ENCODE measurements at places on chromosomes 4 and X. TPM values are rescaled to one million over a fixed set of nuclear protein-coding genes. Genes with fewer than 3 reads are reported as not detected.

DNA sequence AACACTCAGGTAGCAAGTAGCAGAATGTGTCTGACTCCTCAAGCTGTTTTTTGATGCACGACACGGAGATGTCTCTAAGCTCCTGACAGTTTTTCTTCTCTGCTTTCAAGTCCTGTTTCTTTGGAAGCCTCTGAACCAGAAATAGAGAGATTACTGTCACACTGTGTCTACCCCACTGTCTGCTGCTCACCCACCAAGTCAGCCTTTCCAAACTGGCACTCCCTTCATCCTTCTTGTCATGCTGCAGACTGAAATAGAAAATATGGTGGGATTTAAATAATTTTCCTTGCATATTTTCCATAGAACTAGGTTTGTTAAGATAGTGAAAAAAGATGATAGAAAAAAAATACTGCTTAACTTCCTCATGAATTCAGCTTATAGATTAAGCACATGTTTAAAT lies 102.5 kb upstream of the SPANXN4 start:
- no peak for DNase-seq

Gene ARMCX5
- total RNA-seq, result 26.8 TPM

DNA sequence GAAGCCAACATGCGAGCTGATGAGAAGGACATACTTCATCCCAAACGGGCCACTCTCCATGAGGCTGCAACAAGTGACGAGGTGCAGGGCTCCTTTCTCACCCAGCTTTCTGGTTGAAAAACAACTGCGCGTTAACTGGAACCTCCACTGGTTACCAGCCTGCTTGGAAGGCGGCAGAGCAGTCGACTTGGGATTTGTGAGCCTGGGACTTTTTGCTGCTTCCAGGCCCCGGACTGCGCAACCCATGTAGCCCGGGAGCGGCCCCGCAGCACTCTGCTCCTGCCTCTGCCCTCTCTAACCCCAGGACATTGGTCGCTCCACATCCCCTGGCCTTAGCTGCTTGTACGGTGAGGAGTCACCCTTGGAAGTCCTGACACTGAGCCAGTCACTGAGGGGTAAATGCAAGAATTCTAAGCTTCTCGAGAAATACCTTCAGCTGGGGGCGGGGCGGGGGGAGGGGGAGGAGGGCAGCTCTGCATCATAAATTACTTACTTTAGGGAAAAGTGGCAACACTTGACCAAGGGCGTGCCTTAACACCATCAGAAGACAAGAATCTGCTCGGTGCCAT lies 72.7 kb downstream of the MTMR1 start:
- no peak for DNase-seq

GRCh38 chr4:108370291-108371141 lies 201.8 kb upstream of the LEF1 start:
- peak; percentile 45 for DNase-seq

- DNase-seq, result peak; percentile 71
Observed at GRCh38 chrX:18354369-18355223, at the start of gene SCML2. SCML2 (minus strand) TSS chrX:18354688; CDS start chrX:18334071, 20,617 bp downstream.

GRCh38 chr4:3303923-3304710 lies 11.3 kb downstream of the RGS12 start:
- no peak for DNase-seq

- DNase-seq, result no peak
Observed at GRCh38 chr4:153434190-153434589, 32.0 kb upstream of the TMEM131L start.

DNA sequence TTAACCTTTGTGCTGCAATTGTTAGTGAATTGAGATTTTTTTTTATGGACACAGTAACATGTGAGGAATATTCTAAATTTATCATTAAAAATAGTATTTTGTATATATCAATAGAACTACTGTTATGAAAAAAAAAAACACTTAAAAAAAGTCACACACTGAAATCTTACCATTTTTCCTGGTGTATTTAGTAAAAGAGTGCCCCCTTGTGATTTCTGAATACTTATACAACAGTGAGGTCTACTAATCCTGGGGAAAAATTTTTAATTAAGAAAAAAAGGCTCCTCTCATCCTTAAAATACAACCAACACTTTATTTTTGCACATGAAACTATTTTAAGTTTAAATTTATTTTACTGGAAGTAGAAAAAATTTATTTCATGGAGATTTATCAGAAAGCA lies 56.4 kb upstream of the SPOCK3 start:
- peak; percentile 29 for DNase-seq

Gene HADH
- 49.9 TPM for total RNA-seq

GRCh38 chrX:65534450-65535292 lies at the start of gene LAS1L:
LAS1L (minus strand) TSS chrX:65534787; CDS start chrX:65534715, 72 bp downstream.
- peak; percentile 93 for DNase-seq

- no peak for DNase-seq
Observed at GRCh38 chrX:68652326-68653170, 5.1 kb downstream of the STARD8 start.

- DNase-seq, result no peak
Observed at GRCh38 chr4:8541981-8542715, 38.0 kb upstream of the GPR78 start.

Gene EDA
- 6.8 TPM for total RNA-seq

DNA sequence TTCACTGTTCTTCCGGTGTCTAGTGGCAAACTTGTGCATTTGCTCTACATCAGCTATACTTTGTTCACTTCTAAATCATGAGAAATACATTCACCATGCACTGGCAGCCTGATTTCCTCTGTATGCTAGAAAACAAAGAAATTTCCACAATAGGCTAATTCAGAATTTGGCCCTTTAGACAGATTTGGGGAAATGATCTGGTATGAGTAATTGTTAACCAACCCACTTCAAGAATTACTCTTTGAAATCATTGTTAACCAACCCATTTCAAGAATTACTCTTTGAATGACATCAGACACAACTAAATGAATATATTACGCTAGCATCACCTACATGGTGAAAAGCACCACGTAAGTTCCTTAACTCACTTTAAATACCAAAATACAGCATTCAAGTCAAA lies 14.6 kb downstream of the APBB2 start:
- DNase-seq, result no peak

Gene GPC3
- 1,039 TPM for total RNA-seq

Gene CTAG2
- total RNA-seq, result not detected

DNA sequence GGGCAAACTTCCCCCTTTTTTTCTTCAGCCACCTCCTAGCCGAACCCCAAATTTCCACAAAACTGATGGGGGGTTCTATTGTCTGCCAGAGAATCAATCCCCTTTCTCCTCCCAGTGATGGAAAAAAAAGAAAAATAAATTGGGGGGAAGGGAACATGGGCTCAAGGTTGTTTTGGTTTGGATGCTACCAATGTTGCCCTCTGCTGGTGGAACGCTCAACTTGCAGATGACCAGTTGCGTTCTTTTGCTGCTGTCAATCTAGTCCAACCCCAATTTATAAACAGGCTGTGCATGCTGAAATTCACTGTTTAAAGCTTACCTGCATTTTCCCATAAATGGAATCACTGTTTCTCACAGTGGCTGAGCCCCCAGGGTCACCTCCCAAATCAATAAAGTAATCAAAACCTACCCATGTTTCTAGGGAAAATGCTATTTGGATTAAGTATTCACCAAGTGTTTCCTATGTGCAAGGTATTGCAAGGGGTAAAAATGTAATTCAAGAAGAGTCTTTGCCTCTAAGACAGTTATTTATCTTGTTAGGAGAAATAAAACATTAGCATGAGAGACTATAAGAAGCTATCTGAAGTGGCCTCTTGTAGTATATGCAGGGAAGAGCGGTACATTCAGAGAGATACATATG lies 116.7 kb upstream of the TMEM164 start:
- DNase-seq, result peak; percentile 57

GRCh38 chrX:120736989-120737388 lies 107.1 kb upstream of the C1GALT1C1 start:
- DNase-seq, result no peak

Gene REPS2
- 1.2 TPM for total RNA-seq

- peak; percentile 29 for DNase-seq
Observed at GRCh38 chrX:118727686-118728339, 407 bp downstream of the IL13RA1 start.

GRCh38 chrX:14607446-14607985 lies 78.2 kb downstream of the GLRA2 start:
- DNase-seq, result no peak

Gene MTNR1A
- 1.6 TPM for total RNA-seq

Gene IL2RG
- total RNA-seq, result not detected

Data from neural progenitor cell (in vitro differentiated cells).